H1 (cell line): ENCODE measurements at places on chromosomes 6 and 20.

DNA sequence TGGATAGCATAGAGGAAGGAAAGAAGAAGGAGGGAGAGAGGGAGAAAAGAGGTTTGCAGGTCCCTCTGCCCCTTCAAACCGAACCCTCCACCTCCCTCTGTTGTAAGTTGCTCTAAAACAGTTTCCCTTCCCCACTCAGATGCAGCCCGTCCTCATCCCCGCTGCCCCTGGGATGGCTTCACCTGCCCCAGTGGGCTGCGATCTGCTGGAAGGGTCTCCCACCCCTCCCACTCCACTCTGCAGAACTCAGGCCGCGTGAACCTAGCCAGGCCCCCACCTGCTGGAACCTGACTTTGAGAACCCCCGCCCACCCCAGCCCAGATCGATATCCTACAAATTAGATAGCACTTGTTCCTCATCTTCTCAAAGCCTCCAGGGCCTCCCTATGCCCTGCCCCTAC, 190.8 kb downstream of the DLL1 start:
- DNase-seq = no peak

DNA sequence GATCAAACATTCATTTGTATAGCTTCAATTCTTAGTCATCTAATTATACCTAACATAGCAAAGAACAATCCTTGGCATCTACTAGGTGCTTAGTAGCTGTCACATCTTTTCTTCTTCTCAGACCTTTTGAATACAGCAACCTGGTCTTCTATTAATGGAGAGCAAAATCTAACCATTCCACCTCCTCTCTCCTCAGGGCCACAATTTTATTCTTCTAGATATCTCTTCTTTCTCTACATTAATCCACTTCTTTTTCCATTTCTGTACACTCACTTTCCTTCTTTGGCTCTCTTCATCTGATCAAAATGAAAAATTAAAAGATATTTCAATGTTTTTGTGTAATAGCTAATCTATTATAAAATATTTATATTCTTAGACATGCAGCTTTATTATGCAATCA, 9.0 kb upstream of the HLA-DOA start:
- DNase-seq = no peak

- DNase-seq = no peak
Measured at GRCh38 chr6:33313105-33313708, 671 bp downstream of the TAPBP start.

DNA sequence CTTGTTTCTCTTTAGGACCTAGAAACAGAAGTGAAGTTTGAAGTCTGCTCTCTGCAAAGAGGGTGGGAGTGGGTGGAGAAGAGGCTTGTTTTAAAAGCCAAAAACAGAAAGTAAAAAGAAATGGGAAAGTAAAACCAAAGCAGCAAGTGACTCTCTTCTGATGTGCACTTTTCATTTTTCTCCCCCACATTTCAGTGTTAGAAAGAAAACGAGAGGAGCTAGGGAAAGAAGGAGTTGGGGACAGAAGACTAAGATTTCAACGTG, 1.3 kb downstream of the C6orf141 start:
- no peak for DNase-seq

- DNase-seq = no peak
Measured at GRCh38 chr20:36249450-36249849, 13.2 kb downstream of the AAR2 start.

GRCh38 chr20:17630806-17631195, 51.2 kb downstream of the RRBP1 start:
- DNase-seq = no peak

GRCh38 chr6:33641144-33641543, 20.0 kb downstream of the ITPR3 start:
- DNase-seq = no peak

DNA sequence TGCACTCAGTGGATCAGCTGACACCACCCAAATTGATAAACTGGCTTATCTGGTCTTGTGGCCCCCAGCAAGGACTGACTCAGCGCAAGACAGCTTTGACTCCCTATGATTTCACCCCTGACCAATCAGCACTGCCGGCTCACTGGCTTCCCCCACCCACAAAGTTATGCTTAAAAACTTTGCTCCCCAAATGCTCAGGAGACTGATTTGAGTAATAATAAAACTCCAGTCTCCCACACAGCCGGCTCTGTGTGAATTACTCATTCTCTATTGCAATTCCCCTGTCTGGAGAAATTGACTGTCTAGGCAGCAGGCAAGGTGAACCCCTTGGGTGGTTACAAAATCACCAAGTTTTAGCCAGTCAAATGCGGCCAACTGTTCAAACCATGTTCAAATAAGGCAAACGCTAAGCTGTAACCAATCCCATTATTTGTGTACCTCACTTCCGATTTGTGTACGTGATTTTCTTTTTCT, 32.5 kb downstream of the SLC22A2 start:
- DNase-seq = no peak

GRCh38 chr6:63609231-63609630, 26.4 kb upstream of the PHF3 start:
- no peak for DNase-seq

GRCh38 chr20:32966881-32967781, 37.1 kb downstream of the SUN5 start:
- peak; percentile 41 for DNase-seq

GRCh38 chr20:60956194-60956593, 295.9 kb upstream of the CDH4 start:
- DNase-seq = no peak

DNA sequence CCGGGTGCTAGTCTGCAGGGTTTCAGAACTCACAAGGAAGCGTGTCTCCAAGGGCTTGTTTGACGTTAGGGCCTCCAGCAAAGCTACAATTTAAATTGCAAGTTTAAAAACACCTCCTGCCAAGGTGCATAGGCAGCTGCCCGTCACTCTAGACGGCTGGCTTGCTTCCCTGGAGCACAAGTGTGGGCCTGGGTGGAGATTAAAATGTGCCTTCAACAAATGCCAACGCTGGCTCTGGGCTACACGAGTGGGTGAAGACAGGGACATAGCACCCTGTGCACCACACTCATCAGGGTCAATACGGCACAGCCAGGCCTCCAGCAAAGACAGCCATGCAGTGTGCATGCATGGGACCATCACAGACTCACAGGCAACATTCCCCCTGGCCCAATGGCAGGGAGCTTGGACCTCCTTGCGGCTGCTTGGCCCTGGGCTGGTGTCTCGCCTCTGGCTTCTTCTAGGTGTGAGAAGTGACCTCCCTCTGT, 48.4 kb upstream of the FRMD1 start:
- DNase-seq = no peak

DNA sequence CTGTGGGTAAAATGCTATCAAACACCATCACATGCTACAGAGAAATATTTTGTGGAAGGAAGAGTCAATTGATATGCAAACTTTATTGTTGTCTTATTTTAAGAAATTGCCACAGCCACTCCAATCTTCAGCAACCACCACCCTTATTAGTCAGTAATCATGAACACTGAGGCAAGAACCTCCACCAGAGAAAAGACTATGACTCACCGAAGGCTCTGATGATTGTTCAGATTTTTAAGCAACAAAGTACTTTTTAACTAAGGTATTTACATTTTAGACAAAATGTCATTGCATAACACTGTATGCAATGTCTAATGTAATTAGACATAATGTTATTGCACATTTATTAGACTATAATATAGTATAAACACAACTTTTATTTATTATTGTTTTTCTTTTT, 26.2 kb upstream of the MMP24 start:
- no peak for DNase-seq

DNA sequence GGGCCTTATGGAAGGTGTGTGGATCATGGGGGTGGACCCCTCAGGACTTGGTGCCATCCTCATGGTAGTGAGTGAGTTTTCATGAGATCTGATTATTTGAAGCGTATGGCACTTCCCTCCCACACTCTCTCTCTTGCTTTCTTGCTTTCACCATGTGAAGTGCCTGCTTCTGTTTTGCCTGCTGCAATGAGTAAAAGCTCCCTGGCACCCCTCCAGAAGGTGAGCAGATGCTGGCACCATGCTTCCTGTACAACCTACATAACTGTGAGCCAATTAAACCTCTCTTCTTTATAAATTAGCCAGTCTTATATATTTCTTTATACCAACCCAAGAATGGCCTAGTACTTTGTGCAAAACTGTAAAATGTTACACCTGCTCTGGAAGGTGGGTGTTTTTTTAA, 396.8 kb upstream of the HS3ST5 start:
- no peak for DNase-seq

DNA sequence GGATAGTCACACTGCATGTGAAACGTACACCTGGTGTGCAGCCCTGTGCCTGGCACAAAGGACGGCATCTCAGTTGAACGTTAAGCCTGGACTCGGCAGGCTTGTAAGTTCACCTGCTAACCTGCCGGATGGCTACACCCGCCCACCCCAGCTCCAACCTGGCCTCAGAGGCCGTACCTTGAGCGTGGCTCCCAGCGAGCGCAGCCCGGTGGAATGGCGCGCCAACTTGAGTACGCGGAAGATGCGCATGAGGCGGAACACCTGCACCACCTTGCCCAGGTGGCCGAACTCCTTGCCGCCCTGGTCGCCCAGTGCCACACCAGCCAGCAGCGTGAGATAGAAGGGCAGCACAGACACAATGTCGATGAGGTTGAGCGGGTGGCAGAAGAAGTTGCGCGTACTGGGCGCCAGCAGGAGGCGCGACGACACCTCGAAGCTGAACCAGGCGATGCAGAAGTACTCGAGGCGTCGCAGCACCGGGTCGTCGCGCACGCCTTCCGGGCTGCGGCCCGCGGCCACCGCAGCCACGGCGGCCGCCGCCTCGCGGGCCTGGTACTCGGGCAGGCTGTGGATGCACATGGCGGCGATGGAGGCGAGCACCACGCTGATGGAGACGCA, 3.3 kb downstream of the KCNS1 start:
- DNase-seq = no peak

DNA sequence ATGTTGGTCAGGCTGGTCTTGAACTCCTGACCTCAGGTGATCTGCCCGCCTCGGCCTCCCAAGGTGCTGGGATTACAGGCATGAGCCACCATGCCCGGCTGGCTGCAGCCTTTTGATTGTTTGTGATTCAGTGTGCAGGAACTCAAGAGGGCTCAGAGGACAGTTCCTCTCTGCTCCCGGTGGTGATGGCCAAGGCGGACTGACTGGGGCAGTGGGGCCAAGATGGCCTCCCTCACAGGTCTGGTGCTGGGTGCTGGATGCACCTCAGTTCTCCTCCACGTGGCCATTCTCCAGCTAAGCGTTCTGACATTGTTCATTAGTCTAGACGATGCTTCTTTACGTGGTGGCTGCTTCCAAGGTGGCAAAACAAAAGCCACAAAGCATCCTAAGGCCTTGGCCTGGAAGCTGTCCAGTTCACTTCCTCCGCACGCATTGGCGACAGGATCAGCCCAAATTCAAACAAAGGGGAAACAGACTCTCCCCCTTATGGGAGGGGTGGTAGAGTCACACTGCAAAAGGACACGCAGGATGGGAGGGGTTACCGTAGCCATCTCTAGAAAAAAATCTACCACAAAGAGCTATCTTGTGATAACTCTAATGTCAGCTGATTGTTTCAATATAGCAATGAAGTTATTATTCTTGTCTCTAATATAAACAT, 146.9 kb downstream of the FOXC1 start:
- no peak for DNase-seq

GRCh38 chr6:165034271-165034741, 275.1 kb downstream of the C6orf118 start:
- DNase-seq = no peak

- DNase-seq = no peak
Measured at GRCh38 chr6:108800427-108800864, 47.8 kb upstream of the ARMC2 start.

- no peak for DNase-seq
Measured at GRCh38 chr6:56406276-56407269, 159.2 kb upstream of the COL21A1 start.

DNA sequence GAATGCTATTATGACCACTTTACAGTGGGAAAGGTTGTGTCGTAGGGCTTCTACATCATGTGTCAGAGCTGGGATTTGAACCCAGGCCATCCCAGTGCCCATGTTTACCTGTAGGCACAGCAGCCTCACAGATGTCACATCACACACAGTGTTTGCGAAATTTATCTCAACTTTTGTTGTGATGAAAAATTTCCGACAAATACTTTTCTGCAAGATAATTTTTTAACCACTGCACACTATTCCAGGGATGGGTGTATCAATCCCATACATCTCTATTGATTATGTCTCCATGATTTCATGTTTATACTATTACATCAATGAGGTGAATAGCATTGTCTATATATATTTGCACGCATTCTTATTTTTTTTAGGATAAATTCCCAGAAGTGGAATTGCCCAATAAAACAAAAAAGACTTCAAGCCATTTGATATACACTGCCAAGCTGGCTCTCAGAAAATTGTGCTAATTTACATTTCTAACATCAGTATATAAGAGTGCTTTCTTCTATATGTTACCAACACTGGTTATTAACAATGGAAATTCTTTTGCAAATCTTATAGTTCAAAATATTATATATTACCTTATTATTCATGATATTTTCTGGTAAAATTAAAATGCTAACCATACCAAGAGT, 189.1 kb upstream of the ZNF217 start:
- DNase-seq = no peak

GRCh38 chr20:58546416-58546711, 31.2 kb upstream of the APCDD1L start:
- peak; percentile 34 for DNase-seq

GRCh38 chr6:37972994-37973757, 153.6 kb downstream of the ZFAND3 start:
- no peak for DNase-seq

- no peak for DNase-seq
Measured at GRCh38 chr20:571754-572441, 28.3 kb upstream of the CSNK2A1 start.

- no peak for DNase-seq
Measured at GRCh38 chr20:46362921-46363867, 43.2 kb downstream of the ELMO2 start.

- DNase-seq = no peak
Measured at GRCh38 chr6:85464260-85464644, 14.4 kb downstream of the NT5E start.
